T follicular helper cell (primary cell): ENCODE measurements at places on chromosomes 2 and 18.

DNA sequence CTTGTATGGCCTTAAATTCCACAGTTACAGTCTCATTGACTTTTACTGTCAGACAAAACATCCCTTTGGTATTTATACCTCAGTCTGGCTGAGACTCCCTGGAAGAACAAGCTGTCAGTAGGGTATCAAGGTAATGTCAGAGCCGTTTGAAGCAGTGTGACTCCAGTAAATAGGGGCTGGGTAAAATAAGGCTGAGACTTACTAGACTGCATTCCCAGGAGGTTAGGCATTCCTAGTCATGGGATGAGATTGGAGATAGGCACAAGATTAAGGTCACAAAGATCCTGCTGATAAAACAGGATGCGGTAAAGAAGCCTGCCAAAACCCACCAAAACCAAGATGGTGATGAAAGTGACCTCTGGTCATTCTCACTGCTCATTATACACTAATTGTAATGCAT lies 219.5 kb upstream of the SKOR2 start:
- DNase-seq: no peak

- DNase-seq: no peak
Measured at GRCh38 chr18:65025756-65026155, 725.1 kb upstream of the CDH7 start.

DNA sequence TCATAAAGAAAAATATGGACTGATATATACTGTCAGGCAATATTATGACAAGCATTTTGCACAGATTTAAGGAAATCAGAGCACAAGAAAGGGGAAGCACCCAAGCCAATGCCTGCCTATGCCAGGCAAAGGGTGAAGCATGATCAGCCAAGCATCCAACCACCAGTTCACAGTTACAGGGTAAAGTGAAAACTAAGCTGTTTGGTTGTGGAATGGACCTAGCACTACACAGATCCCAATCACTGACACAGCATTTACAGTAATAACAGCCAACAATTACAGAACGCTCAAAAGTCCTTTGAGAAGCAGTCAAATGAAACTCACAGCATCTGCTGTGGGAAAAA lies 90.3 kb downstream of the SP3 start:
- DNase-seq: no peak

- DNase-seq: no peak
Measured at GRCh38 chr2:240198226-240198625, 57.8 kb upstream of the OTOS start.

GRCh38 chr2:192313773-192314172 lies 119.0 kb upstream of the TMEFF2 start:
- no peak for DNase-seq

DNA sequence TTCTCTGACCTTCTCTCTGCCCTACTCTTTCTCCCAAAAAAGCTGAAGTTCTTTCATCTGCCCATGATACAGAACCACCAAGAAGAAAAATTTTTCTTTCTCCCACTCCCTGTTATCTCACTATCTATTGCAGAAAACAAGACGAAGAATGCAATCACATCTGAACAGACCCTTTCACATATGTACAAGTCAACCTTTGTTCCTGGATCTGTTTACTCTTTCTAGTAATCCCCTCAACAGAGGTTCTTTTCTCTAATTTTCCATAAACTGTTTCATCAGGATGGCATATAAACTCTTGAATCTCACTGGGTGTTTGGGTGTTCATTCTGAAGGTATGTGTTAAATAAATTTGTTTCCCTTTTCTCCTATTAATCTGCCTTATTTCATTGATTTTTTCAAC lies 1262.7 kb upstream of the NRXN1 start:
- no peak for DNase-seq

DNA sequence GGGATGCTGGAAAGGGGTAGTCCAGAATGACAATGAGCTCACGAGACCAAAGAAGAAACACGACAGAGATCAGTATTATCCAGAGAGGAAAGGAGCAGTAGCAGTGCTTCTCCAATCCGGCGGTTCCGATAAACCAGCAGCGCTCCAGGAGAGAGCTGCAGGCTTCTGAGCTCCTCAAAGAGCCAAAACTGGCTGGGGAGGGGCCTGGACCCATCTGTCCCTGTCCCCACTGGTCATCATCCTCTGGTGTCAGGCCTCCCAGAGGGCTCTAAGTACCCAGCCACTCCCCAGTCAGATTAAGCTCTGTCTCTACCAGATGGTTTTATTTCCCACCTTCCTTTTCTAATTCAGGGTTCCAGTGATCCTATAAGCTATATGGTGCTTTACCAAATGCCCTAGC lies 23.2 kb downstream of the DNAJC27 start:
- DNase-seq: no peak

GRCh38 chr18:250685-251084 lies 17.2 kb downstream of the THOC1 start:
- DNase-seq: no peak

DNA sequence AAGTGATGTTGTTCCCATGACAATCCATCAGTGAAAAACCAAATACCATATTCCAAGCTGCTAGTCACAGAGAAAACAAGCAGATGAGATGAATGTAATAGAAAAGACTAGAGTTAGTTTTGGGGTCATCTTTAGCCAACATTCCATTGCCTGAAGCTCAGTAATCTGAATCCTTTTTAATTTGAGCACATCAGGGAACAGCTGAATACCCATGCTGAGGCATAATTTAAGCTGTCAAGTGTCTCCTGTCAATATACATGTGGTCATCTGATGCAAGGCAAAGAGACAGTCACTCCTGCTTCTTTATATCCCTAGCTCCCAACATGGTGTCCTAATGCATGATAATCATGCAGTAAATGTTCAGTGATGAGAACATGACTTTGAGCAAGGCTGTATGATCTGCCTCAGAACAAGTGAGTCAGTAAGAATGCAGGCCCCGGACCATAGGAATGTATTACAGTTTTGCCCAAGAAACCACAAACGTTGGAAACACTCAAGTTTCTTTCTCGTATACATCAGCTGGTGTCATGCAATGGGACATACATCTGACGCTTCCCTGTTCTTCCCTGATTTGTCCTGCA lies 48.0 kb downstream of the CDK15 start:
- no peak for DNase-seq

DNA sequence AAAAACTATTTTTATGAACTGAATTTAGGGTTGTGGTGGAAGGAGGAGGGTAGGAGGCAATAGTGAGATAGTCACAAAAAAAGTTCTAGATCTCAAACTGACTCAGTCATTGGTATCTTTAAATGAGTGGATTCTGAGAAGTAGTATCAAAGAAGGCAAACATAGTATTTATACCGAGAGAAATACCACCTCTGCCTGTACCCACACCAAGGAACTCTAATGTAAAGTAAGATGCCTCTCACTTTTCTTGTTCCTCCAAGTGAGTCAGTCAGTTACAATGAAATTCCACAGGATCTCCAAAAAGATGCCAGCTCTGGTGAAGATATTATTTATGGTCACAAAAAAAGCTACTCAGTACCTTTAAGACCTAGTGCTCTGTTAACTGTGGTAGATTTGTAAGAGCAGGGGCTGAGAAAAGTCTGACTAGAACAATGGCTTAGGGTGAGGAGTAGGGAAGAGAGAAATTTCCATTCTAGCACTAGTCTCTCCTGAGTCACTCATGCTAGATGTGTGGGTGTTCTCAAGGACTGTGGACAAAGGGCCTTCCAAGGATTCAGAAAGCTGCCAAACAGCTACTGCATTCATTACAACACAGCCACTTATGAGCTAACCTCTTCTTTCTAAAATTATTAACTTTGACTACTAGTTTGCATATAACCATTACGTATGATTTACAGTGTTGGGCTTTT lies 36.3 kb downstream of the YWHAQ start:
- DNase-seq: no peak

GRCh38 chr2:1550658-1551316 lies 137.5 kb downstream of the TPO start:
- DNase-seq: peak; percentile 34

DNA sequence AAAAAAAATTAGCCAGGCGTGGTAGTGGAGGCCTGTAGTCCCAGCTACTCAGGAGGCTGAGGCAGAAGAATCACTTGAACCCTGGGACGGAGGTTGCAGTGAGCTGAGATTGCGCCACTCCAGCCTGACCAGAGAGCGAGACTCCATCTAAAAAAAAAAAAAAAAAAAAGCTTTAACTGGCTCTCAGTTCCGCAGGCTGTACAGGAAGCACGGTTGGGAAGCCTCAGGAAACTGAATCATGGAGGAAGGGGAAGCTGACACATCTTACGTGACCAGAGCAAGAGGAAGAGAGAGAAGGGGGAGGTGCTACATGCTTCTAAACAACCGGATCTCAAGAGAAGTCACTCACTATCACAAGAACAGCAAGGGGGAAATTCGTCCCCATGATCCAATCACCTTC lies 505.6 kb upstream of the SLC8A1 start:
- no peak for DNase-seq

DNA sequence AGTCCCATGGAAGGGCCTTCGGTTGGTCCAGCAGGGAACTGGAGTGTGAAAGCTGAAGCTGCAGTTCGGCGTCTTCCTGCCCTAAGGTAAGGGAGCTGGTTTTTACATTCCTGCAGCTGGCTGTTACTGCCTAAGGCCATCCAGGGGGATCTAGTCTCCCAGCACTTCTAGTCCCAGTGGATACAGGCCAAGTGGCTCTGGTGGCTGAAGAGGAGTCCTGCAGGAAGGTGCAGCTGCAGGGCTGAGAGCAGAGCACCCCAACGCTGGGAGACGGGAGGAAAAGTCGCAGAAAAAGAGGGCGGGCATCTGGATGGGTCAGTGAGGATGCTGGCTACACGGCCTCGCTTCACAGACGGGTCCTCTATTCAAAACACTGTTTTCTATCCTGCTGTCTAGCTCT lies 225.0 kb upstream of the HS6ST1 start:
- no peak for DNase-seq

DNA sequence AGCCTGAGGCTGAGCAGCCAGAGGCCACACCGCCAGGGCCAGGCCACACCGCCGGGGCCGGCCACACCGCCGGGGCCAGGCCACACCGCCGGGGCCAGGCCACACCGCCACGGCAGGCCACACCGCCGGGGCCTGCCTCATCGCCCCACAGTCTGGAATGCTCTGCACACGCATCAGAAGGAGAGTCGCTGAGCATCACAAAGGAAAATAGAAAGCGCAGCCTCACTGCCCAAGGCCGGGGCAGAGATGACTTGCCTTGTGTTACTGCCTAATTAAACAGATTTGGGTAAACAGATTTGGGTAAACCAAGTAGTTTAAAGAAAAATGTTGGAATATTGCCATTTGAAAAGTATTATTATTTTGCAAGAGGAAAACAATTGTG lies 10.4 kb upstream of the NFATC1 start:
- no peak for DNase-seq

DNA sequence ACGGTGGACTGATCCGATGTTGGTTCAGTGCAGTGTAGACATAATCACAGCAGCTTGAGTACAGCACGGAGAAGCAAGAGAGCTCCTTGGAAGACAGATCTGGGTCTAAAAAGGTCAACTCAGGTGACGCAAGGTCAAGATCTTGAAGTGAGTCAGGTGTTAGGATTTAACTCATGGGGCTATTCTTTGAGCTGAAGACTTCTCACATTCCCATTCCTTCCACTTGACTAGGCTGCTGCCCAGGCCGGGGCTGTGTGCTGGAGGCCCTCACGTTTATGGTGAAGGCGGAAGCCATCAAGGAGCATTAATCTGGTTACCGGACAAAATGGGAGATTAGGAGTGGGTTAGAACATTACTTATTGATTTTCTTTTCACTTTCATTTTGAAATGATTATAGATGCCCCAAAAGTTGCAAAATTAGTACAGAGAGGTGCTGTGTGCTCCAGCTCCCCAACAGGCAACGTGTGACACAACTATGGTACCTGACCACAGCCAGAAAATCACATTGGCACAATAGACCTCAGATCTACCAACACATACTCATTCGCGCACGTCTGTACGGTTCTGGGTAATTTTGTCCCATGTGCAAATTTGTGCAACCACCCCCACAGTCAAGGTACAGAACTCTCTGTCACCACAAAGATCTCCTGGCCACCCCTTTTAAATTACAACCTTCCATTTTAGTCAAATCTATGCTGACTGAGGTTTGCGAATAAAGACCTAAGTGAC lies 77.6 kb upstream of the SEC11C start:
- no peak for DNase-seq

GRCh38 chr2:237457388-237457941 lies 29.6 kb upstream of the MLPH start:
- no peak for DNase-seq

DNA sequence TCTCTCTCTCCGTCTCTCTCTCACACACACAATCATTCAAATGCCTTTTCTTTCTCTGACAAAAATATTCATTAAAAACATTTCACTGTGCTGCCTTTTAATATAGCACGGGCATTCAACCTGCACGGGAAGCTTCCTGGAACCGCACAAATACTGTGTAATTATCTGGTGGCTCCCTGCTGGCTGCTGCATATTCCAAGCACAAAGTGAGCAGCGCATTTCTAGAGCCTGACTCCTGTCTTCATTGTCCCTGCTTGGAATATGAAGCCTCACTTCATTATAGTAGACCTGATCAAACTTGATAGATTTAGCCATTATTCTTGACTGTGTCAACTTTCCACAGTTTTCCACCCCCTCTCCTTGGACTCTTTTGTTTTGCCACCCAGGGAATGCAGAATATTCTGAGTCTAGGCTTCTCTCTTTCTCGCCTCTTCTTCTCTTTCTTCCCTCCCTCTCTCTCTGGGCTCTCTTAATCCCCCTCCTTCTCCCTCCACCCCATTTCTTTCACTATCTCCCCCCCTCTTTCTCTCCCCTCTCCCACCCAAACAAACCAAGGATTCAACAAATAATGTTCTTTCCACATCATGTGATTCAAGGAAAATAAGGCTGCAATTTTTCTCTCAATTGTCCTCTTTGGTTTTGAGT lies 672.1 kb upstream of the FANCL start:
- DNase-seq: no peak

GRCh38 chr2:24011250-24012104 lies 1.6 kb downstream of the MFSD2B start:
- DNase-seq: no peak

DNA sequence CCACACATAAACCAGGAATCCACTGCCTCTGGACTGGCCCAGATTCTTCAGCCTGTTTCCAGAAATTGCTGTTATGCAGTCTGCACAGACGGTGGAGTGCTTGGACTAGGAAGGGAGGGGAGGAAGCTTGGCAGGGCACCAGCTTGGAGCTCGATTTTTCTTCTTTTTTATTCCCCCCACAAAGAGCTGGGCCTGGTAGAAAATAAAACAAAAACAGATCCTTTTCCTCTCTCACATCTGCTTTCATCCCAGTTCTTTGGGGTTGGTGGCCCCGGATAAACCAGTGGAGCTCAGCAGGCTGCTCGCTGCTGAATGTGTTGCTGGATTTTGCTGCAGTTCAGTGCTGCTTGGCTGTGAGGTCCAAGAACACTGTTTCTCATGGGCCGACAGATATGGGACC lies 16.0 kb downstream of the LRRTM1 start:
- DNase-seq: no peak

GRCh38 chr2:176160251-176160985 lies 3.3 kb downstream of the HOXD3 start:
- DNase-seq: no peak

GRCh38 chr2:194087089-194087958 lies 1569.7 kb upstream of the SLC39A10 start:
- DNase-seq: no peak

- DNase-seq: no peak
Measured at GRCh38 chr18:25345081-25345866, 6.7 kb downstream of the ZNF521 start.

- DNase-seq: no peak
Measured at GRCh38 chr18:3520230-3521085, 70.5 kb downstream of the TGIF1 start.
